ENCODE measurements at places on chromosomes 5 and 9.

DNA sequence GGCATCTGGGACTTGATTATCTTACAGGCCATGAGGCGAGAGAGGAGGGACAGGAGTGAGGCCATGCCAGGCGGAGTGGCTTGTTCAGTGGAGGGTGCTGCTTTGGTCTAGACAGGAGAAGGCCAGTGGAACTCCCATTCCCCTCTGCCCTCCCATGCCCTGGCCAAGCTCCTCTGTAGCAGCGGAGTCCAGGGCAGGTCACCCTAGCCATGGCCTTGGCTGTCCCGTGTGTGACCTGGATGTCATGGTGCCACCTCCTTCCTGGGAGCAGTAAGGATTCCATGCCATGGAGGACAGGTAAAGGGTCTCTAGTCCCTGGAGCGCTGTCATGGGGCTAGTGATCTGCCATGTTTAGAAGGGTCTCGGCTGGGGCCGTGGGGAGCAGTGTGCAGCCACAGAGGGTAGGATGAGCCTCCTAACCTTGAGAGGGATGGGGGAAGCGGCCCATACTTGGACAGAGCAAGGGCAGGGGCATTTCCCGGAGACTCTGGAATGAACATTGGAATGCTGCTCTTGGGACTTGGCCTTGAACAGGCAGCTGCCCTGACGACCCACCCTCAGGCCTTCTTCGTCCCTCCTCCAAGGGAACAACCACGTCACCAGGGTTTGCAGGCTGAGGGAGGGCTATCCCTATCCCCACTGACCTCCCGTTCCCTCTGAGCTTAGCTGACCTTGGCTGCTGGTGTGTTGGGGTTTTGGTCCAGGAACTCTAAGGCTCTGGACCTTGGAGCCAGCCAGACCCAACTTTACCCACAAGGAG lies 100.4 kb downstream of the DAB2IP start:
- no peak for DNase-seq

GRCh38 chr5:141003791-141004611 lies 37.7 kb downstream of the PCDHAC2 start:
- DNase-seq = no peak

- no peak for DNase-seq
These were observed 195.8 kb upstream of the CDH6 start for GRCh38 chr5:30997681-30998080.

DNA sequence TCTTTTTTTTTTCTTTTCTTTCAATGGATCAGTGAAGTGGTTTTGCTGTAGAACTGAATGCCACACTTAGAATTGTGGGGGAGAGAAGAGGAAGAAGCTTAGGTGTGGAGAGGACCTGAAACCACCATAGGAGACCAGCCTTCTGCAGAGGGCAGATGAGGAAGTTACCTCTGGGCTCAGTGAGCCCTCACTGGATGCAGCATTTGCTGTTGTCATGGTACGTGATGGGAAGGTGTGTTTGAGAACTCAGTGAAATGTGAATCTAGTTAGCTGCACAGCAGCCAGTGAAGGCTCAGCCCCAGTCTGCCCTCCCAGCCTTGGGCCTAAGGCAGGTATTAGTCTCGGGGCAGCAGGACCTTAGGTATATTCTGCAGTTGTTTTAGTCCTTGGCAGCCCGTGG lies 17.5 kb downstream of the CYFIP2 start:
- no peak for DNase-seq

GRCh38 chr5:139795074-139796001 lies at the start of gene PSD2:
TSS of gene PSD2 (plus strand) at chr5:139795808. CDS start at chr5:139809441, 13,633 bp downstream.
- DNase-seq = peak; percentile 17

DNA sequence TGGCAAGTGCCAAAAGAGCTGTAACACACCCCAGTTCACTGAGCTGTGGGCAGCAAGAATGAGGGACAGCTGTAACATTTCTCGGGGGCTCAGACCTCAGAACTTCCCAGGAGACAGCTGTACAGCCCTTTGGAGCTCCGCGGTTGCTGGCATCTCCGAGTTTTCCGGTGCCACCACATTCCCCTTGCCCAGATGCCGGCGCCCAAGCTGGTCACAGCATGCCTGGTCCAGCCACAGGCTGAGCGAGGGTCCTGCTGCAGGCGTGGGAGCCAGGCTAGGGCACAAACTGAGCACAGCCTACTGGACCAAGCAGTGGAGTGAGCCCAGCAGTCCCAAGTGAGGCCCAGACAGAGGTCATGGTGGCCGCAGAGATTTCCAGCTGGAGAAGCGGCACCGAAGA lies 797.7 kb upstream of the EDIL3 start:
- no peak for DNase-seq

DNA sequence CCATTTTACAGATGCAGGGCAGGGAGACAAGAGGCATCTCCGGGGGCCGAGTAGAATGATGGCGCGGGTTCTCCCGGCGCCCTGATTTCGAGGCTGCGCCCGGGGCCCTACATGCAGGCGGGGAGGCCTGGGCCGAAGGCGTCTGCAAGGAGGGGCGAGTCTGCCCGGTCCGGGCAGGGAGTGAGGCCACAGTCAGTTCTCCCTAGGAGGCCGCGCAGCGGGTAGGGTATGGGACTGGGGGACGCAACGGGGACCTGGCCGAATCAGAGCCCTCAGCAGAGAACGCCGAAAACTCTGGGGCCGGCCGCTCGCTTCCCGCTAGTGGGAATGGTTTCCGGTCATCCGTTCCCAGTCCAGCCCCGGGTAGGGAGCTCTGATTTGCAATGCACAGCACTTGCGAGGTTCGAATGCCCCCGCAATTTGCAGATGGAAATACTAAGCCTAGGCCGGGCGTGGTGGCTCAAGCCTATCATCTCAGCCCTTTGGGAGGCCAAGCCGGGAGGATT lies 6.4 kb downstream of the TLX3 start:
- no peak for DNase-seq

DNA sequence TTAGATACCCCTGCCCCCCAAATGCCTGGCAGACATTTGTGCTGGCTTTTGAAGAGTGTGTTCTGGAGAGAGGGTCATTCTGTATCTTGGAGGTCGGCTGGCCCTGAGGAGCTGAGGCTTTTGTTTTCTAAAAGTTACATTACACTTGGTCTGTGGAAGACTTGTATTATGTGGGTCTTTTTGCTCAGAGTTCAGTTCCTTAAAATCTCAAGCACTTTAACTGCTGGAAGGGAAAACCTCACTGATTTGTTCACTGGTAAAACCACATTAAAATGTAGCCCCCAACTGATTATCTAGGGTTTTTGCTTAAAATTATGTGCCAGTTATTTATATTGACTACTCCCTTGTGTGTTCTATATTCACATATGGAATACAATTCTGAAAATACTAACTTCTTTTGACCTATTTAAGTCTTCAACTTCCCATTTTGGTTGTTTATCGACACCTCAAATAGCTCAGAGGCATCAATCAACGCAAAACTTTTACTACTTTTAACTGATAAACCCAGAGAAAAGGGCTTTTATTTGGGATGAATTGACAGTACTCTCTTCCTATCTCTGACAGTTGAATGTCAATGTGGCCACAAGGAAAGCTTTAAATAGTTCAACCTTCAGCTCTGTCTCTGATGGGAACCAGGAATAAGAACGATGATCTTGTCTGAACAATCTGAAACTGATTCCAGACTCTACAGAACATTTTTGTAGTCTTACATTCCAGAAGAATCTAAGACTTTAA lies 54.0 kb upstream of the MAP3K1 start:
- no peak for DNase-seq

DNA sequence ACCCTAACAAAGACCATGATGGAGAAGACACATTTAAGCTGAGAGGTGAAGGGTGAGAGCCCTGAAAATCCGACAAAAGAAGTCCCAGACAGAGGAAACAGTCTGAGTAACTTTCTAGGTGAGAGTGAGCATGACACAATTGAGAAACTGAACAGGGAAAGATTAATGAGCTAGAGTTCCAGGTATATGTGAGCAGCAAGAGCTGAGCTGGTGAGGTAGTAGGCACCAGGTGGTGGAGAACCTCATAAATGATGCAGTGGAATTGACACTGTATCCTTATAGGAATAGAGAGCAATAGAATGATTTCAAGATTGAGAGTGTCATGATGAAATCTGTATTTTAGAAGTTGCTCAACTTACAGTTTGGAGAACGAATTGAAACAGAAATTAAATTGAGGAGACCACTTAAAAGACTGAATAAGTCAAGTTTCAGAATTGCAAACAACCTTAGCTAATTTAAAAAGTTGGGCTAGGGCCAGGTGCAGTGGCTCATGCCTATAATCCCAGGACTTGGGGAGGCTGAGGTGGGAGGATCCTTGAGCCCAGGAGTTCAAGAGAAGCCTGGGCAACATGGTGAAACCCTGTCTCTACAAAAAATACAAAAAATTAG lies 89.8 kb downstream of the NREP start:
- no peak for DNase-seq

DNA sequence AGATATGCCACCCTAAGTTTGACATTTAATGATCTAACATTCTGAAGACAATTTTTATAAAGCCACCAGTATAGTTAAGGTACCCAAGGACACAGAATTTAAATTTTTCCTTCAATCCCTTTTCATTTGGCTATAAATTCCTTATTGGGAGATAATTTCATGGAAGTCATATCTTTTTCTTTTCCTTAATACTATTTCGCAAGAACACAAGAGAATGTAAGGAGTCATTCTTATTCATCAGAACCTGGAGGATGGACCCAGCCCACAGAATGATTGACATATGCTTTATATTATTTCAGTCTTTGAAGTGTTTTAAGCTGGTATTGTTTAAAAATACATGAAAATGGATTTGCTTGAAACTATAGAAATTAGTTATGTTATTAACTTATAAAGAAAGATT lies 79.6 kb downstream of the DROSHA start:
- no peak for DNase-seq
